ENCODE measurements at places on chromosomes 13 and 19.
A peak's percentile ranks its signal among the peaks of the same experiment; 100 is the strongest.

- DNase-seq, result no peak
These were observed 10.9 kb downstream of the IGFLR1 start for GRCh38 chr19:35731353-35731752.

GRCh38 chr13:106491463-106491862 lies 44.0 kb downstream of the EFNB2 start:
- no peak for DNase-seq

GRCh38 chr19:48806518-48806817 lies 4.4 kb downstream of the BCAT2 start:
- DNase-seq, result no peak

GRCh38 chr19:52600639-52601024 lies 30.5 kb downstream of the ZNF701 start:
- DNase-seq, result no peak

- DNase-seq, result peak; percentile 45
These were observed 689 bp downstream of the ING1 start for GRCh38 chr13:110713981-110714796.

DNA sequence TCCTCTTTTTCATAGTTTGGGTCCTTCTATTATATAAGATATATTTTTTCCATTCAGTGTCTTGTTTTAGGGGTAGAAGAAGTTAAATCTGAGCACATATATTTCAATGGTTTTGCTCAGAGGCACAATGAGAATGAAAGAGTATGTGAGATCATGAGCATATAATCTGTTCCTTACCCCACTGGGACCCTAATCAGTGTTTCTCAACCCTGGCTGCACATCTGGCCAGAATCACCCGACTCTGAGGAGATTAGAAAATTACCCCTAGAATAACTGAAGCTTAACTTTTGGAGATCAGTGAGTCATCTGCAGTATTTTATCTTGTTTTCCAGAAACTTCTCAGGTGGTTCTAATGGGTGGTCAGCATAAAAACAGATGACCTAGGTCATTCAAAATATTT lies 782 bp downstream of the CYSLTR2 start:
- no peak for DNase-seq

GRCh38 chr13:20254076-20254475 lies 22.0 kb upstream of the GJB6 start:
- no peak for DNase-seq

DNA sequence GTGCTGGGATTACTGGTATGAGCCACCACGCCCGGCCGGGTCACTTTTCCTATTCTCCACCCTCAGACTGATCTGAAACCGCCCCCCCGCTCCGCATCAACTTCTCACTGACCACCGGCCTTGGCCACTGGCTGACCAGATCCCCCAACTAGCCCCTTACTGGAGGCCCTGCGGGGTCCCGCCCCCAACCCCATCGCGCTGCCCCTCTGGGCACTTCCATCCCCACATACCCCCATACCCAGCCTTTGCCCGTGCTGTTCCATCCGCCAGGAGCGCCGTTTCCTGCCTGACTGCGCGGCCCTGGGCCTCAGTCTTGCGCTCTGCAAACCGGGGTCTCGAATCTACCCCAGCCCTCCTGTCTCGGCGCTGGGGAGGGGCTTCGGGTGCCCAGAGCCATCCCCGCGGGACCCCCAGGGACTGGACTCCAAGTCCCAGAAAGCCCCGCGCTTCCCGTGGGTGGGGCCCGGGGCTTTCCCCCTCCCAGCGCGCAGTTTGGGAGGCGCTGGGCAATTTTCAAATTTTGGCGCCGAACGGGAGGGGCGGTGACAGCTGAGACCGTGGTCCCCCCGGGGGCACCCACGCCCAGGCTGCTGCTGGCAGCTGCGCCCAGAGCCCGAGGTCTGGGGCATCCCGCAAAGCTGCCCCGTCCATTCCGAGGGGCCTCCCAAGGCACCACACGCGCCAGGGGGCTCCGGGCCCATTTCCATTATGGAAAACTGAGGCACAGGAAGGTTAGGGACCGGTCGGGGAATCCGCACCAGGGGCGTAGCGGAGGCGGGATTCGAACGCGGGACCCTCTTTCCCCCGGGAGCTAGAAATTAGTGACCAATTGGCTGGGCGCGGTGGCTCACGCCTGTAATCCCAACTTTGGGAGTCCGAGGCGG lies 5.2 kb upstream of the LMNB2 start:
- DNase-seq, result no peak

DNA sequence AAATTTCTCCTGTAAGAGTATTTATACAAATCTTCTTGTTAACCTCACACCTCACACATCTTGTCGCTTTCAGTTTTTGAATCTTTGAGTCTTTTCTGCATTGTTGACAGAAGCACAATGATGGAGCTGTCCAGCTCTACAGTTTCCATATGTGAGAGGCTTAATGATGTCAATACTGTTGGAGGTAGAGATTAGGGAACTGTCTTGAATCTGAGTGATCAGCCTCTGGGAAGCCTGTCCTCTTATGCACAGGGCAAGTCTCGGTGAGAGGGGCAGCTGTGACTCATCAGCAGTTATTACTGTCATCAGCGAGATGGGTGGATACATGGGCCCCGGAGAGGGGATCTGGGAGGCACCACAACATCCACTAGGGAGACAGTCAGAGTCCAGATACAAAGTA lies 4.6 kb upstream of the ITGBL1 start:
- no peak for DNase-seq

GRCh38 chr19:38831142-38831605 lies 420 bp downstream of the ECH1 start:
- no peak for DNase-seq

- no peak for DNase-seq
These were observed 142.7 kb downstream of the DLEU7 start for GRCh38 chr13:50700664-50701305.

DNA sequence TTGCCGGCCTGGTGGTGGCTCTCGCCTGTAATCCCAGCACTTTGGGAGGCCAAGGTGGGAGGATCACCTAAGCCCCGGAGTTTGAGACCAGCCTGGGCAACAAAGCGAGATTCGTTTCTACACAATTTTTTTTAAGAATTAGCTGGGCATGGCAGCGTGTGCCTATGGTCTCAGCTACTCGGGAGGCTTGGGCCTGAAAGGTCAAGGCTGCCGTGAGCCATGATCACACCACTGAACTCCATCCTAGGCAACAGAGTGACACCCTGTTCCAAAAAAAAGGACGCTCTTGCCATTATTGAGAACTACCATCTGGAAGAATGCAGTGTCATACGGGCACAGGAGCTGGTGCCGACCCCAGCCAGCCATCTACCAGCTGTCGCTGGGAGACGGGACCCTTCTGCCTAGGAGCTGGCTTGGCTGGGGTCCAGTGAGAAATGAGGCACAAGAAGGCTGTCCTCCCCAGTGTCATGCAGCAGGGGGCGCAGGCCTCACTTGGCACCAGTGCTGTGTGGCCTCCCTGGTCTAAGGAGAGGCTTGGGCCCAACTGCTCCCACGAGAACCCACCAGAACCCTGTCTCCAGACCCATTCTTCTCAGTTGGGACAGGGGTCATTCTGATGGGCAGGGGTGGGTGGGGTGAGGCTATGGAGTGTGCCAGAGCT lies 12.2 kb upstream of the RELB start:
- no peak for DNase-seq

- no peak for DNase-seq
These were observed 308.6 kb downstream of the GPC6 start for GRCh38 chr13:93535251-93535650.

- no peak for DNase-seq
These were observed at the start of gene LPAR2 for GRCh38 chr19:19627621-19628500. TSS of gene LPAR2 (minus strand) at chr19:19628220. CDS start at chr19:19627275, 945 bp downstream.

DNA sequence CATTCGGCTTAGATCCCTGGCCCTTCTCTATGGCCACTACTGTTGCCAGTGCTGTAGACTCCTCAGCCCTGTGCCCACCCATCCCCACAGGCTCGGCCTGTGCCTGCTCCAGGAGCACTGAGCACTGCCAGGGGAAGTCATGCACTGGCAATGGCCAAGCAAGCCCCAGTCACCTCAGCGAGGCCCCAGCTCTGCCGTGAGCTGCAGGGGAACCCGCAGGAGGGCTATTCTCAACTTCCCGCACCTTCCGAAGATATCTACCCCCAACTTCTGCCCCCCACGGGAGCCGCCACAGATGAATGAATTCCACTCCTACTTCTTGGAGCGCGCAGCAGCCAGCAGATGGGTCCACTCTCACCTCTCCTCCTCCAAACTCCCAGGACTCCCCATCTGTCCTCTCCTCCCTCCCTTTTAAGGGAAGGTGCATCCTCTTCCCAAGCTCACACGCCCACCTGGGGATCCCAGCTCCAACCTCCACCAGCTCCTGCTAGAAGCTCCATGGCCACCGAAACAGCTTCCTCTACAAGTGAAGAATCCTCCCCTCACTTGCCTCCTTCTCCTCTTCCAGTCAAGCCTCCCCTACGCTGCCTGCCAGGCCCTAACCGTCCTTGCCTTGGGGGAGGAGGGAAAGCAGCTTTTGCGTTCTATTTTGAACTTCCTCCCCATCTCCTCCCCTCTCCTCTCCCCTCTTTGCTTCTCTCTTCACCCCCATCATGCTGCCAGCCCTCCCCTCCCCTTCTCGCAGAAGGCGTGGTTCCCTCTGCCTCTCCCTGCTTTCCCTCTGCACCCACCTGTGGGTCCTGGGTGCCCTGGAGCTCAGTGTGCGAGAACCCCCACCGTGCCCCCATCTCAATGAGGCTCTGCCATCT lies 52.2 kb downstream of the PEPD start:
- DNase-seq, result peak; percentile 44

DNA sequence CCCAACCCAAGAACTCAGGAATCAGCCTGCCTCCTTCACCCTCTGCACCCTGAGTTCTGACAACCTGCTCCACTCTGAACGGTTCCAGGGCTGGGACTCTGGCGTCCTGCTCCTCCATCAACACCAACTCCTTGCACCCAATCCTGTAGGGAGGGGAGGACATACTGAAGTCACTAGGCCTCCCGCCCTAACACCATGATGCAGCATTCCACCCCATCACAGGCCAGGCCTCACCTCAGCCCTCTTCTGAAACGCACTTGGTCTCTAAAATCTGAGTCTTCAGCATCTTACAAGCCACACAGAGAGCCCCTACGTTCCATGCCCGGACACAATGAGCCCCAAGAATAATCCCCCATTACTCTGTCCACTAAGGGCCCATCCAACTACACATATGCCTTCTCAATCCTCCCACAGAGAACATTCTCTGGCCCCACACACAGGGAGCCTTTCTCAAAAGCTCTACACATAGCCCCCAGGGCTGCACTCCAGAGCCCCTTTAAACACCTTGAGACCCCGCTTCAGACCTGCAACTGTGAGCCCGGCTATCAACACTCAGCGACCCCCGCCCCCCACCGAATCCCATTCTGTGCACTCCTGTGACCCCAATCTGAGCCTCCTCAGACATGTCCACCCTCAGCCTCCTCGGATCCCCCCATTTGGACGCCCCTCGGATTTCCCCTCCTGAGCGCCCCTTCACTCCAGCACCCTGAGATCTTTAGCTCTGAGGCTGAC lies 567 bp downstream of the ALKBH6 start:
- DNase-seq, result no peak

- DNase-seq, result no peak
These were observed 57.1 kb downstream of the IER2 start for GRCh38 chr19:13207237-13207845.

DNA sequence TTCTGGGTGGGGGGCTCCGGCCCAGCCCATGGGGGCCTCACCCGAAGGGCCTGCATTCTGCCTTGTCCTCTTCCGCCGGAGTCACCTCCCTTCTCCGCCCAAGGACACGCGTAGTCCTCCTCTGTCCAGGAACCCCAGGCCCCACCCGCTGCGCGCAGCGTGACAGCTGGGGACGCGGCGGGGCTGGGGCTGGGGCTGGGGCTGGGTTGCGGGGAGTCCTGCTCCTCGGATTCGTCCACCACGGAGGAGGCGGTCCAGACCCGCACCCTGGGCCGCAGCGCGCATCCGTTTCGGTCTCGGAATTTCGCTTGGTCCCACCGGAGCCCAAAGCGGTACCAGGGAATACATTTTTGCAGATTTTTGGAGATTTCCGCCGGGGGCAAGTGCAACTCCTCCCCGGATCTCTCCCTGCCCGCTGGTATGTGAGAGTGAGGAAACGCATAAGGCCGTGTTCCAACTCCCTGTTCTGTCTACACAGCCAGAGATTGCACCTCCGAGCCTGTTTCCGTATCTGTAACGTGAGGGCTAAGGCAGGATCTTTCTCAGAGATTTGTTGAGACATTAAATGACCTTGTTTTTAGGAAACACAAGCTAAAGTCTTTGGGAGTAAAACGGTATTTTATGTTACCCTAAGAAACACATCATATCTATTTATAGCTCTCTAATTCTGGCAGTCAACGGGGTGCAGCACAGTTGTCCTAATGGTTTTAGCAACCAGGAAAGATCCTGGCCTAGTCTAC lies at the start of gene COX7A1:
Gene COX7A1 (minus strand): TSS at position 96 of the 740 bp plus-strand sequence. CDS start 40 bp downstream, at position 56.
- DNase-seq, result no peak

DNA sequence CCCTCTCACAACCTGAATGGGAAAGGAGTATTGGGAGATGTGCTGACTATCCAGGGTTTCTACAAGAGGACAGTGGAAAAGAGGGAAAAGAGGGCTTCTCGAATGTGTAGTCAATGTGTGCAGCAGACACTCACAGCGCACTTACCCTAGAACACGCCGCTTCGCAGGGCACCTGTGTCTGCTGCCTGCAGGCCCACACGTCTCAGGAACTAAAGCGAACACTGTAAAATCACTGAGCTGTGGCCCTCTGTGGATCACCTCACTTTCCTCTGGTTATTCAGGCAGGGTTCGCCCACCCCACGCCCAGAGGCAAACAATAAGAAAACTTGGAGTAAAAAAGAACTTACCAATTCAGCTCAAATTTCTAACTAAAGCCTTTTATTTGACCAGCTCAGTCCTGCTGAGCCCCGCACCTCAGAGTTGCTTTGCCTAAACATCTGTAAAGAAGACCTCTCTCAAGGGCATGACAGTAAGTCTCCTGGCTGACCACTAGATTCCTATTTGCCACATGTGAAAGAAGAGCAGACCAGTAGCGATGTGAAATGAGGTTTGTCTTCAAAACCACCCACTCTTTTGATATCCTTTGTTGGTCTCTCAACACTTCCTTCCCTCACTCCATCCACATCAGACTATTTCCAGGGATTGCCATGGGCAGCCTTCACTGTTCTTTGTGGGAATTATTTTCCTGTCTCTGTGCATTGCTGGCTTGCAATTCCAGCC lies 19.3 kb upstream of the DOCK9 start:
- DNase-seq, result no peak

DNA sequence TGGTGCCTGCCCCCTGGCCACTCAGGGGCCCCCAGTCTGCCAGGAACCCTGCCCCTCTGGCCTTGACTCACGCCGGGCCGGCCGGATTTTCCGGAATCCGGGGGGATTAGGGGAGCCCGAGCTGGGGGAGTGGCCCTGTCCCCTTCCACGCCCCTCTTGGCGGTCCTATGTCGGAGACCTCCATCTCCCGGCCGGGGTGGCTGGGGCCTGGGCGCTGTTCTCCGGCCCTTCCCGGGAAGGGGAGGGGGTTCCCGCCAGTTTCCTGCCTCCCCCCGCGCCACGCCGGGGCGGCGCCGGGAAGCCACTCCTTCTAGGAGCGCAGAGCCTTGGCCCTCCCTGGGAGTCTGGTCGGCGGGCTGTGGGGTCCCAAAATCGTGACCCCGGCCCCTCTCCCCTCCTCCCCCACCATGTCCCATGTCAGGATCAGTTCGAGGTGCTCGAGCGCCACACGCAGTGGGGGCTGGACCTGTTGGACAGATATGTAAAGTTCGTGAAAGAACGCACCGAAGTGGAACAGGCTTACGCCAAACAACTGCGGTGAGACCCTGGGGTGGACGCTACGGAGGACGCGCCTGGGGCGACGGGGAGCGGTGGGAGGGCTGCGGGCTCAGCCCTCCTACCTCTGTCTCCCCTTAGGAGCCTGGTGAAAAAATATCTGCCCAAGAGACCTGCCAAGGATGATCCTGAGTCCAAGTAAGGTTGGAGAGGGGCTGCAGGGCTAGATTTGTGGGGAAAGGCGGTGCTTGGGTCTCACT lies 1.3 kb downstream of the TRIP10 start:
- no peak for DNase-seq

- no peak for DNase-seq
These were observed 299.3 kb upstream of the SLITRK6 start for GRCh38 chr13:86098511-86098910.

- no peak for DNase-seq
These were observed 310.8 kb upstream of the KLF12 start for GRCh38 chr13:74444864-74445479.

All from posterior cingulate gyrus (tissue), 11 donors.